ENCODE measurements at places on chromosomes 3 and 15.

GRCh38 chr3:159616234-159616825 is 372.3 kb upstream of the IL12A start:
- no peak for DNase-seq

DNA sequence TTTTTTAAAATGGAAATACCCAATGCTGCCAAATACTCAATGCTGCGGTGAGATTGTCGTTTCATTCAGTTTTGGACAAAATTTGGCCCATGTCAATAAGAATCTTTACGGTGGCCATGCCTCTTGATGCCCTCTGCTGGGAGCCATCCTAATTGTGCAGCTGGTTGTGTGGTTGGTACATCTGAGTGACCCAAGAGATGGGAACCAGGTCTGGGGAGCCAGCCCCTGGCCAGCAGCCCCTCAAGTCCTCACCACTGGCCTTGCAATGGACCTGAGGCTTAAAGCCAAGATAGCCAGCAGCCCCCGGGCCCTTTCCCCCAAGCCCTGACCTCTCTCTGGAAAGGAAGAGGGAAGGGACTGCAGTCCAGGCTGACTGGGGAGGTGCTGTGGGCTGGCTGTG is 36.4 kb upstream of the ESYT3 start:
- no peak for DNase-seq

GRCh38 chr15:81182031-81182755 is 14.5 kb upstream of the IL16 start:
- DNase-seq: no peak

- DNase-seq: no peak
Measured at GRCh38 chr3:178707311-178708031, 171.2 kb downstream of the KCNMB2 start.

DNA sequence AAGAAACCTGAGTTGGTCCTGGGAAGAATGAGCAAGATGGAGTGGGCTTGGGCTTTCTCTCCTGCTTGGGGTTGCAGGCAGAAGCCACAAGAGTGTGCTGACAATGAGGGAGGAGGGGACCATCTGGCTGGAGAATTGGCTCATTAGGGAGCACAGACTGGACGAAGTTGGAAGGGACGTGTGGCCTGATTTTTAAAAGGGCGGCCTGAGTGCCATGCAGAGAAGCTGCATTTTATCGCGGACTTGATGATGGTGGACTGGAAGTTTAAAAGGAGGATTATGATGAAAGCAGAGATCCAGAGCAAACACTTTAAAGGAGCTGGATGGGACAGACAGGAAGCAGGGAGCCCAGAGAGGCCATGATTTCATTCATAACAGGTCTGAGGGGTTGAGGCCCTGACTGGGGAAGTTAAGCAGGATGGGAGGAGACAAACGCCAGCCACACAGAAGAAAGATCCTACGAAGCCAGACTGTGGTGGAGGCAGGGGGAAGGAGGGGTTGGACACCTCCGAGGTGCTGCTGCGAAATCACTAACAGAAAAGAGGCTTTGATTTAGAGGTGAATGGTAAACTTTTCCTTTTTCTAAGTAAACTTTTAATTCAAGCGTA is 23.6 kb downstream of the TLNRD1 start:
- no peak for DNase-seq

- no peak for DNase-seq
Measured at GRCh38 chr15:45821390-45821789, 186.6 kb downstream of the SQOR start.

DNA sequence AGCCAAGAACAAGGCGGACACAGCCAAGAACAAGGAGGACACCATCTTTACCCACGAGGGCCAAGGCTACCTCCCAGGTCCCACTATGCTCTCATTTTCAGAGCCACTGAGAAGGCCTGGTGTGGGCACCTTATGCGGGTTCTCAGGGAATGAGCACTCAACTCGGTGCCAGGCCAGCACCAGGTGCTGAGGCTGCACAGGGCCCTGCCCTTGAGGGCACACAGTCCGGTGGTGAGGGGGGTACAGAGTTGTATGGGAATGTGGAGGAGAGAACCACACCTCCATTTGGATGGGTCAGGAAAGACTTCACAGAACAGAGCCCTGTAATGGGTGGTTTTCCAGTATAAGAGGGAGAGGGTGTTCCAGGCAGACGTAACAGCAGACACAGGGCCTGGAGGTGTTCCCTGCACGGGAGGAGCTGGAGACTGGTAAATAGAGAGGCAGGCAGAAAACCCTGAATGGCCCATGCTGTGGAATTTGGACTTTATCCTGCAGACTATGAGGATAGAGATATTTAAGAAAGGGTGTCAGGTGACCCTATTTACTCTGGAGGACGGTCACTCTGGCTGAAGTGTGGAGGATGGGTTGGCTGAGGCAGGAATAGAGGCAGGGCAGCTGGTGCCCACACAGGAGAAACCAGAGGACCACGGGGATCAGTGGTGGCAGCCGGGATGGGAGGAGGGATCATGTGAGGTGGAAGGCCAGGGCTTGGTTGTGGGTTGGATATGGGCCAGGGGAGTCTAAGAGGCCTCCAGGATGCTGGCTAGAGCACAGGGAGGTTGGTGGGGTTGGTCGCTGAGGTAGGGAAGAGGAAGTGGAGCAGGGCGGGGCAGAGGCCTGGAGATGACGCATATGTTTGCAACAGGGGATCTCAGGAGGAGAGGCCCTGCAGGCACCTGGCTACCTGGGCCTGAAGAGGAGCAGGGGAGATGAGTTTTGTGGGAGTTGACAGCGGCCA is 34.6 kb downstream of the CRABP1 start:
- no peak for DNase-seq

GRCh38 chr3:36362216-36362615 is 18.1 kb upstream of the STAC start:
- no peak for DNase-seq

DNA sequence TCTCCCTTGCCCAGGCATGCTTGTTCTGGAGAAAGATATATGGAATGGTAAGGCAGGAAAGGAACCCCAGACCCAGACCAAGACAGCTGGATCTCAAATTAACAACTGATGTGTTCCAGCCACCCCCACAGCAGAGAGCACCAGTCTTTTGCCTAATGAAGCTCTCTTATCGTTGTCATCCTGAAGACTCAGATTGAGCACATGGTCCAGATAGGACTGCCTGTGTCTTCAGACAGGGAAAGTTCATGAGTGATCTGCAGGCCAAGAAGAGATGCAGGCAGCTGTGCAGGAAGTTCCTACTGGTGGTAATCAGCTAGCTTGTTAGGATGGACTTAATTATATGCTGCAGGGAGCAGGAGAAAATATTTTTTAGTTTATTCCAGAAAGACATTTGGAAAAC is 53.3 kb downstream of the PPP2R3A start:
- no peak for DNase-seq

DNA sequence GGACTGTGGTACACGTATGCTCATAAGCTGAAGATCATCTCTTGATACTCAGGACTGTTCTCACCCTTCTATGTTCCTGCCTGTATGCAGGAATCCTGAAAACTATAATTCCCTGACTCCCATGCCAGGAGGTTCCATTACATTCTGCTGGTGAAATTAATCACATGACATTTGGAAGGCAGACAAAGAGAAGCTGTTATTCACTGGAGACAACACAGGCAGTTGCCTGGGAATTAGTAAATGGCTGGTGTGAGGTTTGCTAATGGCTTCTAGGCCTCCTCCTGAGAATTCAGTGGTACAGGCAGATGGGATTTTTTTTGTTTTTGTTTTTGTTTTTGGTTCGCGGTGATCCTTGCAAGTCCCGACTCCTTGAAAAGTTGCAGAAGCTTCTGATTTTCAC is 91.4 kb downstream of the CTNNB1 start:
- DNase-seq: no peak

DNA sequence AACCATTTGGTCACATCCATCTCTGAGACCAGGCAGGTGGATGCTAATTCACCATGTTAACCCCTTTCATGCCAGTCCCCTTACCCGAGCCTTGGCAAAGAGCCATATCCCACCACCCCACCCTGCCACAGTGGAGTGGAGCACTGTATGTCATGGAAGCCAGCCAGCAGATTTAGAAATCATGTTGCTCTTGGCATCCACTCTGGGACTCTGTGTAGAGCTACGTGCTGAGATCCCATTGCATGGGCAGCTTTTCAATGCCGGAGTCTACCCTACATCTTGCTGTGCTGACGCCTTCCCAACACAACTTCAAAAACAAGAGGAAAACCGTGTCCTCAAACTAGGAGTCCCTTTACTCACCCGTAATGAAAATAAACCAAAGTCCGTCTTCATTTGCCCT is 131.0 kb downstream of the NTRK3 start:
- no peak for DNase-seq

GRCh38 chr15:83477172-83477807 is 30.1 kb downstream of the SH3GL3 start:
- no peak for DNase-seq

GRCh38 chr3:182435860-182436259 is 357.4 kb upstream of the ATP11B start:
- DNase-seq: no peak

DNA sequence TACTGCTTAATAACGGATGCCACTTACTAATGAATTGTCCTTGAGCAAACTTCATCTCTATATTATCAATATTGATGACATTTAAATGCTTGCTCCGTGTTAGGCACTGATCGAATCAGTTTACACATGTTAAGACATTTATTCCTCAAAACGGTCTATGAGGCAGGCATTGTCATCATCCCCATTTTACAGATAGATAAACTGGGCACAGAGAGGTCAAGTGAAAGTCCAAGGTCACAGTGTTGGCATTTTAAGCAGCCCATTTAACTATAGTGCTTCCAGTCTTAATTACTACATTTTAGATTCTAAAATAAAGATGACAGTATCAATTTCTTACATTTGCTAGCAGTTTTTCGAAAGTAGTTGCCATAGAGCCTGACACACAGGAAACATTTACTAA is 966 bp upstream of the ABI3BP start:
- no peak for DNase-seq

GRCh38 chr15:57036352-57036751 is 117.9 kb downstream of the TCF12 start:
- DNase-seq: no peak

GRCh38 chr3:177710506-177710905 is 513.2 kb upstream of the TBL1XR1 start:
- DNase-seq: no peak

DNA sequence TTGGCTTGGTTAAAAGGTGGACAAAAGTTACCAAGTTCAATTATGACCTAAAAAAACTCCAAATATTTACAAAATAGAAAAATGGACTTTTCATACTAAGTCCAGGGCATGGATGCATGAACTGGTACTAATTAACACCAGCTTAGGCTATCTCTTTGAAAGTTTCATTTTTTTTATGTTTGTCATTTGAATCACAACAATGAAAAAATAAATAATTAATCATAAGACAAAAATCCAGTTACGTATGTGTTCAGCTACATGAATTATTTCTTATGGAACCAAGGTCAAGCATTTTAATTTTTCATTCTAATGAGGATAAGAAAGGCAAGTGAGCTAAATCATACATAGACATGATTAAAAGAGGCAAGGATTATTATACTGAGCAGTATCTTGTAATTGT is 23.7 kb upstream of the STRIT1 start:
- no peak for DNase-seq

DNA sequence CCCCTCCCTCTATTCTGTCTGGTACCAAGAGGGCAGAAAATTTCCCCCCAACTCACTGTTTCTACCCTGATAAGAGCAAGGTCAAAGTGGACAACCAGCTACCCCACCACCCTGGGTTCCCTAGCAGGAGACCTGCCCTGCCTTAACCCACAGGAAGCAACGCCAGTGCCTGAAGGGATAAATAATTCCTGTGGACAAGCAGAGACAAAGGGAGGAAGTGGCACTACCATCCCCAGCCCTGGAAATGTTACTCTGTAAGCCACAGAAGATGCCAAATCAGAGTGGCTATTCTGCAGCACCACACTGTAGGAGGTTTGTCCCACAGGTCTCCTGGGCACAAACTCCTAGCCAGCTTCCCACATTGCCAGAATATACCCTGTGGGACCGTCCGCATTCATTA is 80.1 kb downstream of the DNAH12 start:
- DNase-seq: no peak

DNA sequence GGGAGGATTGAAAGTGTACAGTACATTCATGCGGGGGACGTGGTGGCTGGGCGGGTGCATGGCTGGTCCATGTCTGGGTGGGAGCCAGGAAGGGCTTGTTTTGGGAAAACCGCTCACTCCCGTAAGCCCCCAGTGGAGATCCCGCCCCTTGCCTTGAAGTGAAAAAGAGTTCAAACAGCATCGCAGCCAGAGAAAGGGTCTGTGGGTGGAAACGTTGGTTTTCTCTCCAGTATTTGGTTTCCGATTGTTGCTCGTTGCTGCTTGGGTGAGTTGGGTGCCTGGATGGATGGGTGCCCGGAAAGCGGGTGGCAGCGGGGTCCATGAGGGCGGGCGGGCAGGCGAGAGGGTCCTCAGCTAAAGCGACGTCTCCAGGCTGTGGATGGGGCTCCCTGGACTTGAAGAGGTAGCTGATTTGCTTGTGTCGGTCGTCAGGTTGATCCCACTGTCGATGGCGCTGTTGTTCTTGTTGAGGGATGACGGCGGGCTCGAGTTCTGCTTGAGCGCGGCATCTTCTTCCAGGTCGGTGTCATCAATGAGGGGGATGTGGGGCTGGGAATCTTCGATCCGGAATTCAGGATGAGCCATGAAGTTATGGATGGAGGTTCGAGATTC is 7.7 kb upstream of the SEC13 start:
- DNase-seq: no peak

DNA sequence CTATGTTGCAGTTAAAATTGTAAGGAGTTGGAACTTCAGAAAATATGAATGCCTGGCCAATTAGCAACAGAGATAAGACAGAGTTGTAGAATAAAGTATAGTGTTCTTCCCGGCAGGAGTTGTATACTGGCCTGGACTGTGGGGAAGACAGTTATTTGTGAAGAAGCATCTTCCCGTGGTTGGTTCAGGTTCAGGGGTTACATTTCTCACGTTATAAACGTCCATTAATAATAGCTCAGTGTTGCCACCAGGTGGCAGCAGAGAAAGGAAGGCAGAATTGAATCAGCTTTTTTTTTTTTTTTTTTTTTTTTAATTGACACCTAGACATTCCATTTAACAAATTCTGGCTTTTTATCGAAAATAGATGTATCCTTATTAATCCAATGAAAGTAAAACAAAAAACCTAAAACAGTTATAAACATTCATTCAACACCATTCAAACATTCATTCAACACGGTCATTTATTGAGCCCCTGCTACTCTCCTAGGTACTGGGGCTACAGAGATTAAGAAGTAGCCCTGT is 66.4 kb upstream of the NR2E3 start:
- DNase-seq: peak; percentile 35

- no peak for DNase-seq
Measured at GRCh38 chr3:49161808-49162530, 4.2 kb downstream of the CCDC71 start.

- DNase-seq: no peak
Measured at GRCh38 chr3:171468296-171468906, 8.2 kb upstream of the TNIK start.

DNA sequence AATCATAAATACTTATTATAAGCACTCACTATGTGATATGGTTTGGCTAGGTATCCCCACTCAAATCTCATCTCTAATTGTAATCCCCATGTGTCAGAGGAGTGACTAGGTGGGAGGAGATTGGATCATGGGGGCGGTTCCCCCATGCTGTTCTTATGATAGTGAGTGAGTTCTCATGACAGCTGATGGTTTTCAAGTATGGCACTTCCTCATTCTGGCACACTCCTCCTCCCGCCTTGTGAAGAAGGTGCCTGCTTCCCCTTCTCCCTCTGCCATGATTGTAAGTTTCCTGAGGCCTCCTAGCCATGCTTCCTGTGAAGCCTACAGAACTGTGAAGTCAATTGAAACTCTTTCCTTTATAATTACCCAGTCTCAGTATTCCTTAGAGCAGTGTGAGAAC is 53.3 kb upstream of the CHMP2B start:
- DNase-seq: no peak

- no peak for DNase-seq
Measured at GRCh38 chr3:182716114-182716688, 77.1 kb upstream of the ATP11B start.

- no peak for DNase-seq
Measured at GRCh38 chr3:119530456-119530855, 29.0 kb downstream of the CD80 start.

Measured in stimulated activated CD4-positive, alpha-beta T cell treated with anti-CD3 and anti-CD28 coated beads, TNF-alpha, amount 100 ng/mL, for 24 hours (primary cell).